Hematopoietic multipotent progenitor cell treated with erythropoietin and hydrocortisone succinate and interleukin-3 and kit ligand, for 8 days (in vitro differentiated cells): ENCODE measurements at places on chromosomes 6 and 20.

GRCh38 chr6:113856625-113857555 lies at the start of gene MARCKS:
TSS of gene MARCKS (plus strand) at chr6:113857345. CDS start at chr6:113857746, 401 bp downstream.
- peak; percentile 48 for DNase-seq

DNA sequence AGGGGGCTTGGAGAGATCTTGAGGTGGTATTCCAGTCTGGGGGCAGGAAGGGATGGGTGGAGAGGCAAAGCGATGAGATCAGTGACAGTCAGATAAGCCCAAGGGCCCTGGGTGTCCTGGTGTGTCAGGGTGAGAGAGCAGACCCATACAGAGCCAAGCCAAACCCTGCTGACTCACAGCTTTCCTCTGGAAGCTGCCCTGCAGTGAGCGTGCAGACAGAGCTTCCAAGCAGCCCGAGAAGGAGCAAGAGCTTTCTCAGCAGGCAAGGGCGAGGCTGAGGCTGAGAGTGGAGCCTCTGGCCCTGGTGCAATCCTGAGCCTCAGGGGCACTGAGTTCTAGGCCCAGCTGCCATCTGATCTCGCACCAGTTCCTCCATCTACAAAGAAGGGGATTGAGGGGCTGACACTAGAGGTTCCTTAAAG lies 91.1 kb upstream of the HIVEP1 start:
- peak; percentile 52 for DNase-seq

- peak; percentile 87 for DNase-seq
Measured at GRCh38 chr6:33199687-33200218, 712 bp downstream of the RXRB start.

- no peak for DNase-seq
Measured at GRCh38 chr6:102114402-102114801, 720.9 kb downstream of the GRIK2 start.

GRCh38 chr6:152316024-152316423 lies 321.1 kb downstream of the SYNE1 start:
- DNase-seq = no peak

DNA sequence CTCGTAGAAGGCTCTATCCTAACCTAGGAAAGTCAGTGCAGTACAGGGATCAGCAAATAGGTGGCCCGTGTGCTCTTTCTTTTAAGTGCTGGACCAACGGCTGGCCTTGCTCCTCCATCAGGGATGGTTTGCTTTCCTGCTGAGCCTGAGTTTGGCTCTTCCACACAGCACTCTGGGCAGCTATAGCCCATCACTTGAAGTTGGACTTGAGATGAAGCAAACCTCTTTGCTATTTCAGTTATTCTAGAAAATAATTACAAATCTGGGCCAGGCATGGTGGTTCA lies 66.9 kb upstream of the KCNK16 start:
- DNase-seq = no peak

GRCh38 chr20:8147476-8147875 lies 15.4 kb downstream of the PLCB1 start:
- DNase-seq = no peak

GRCh38 chr6:140850438-140850837 lies 1282.3 kb upstream of the GJE1 start:
- DNase-seq = no peak

GRCh38 chr6:105862936-105863607 lies 223.1 kb upstream of the PRDM1 start:
- DNase-seq = no peak

DNA sequence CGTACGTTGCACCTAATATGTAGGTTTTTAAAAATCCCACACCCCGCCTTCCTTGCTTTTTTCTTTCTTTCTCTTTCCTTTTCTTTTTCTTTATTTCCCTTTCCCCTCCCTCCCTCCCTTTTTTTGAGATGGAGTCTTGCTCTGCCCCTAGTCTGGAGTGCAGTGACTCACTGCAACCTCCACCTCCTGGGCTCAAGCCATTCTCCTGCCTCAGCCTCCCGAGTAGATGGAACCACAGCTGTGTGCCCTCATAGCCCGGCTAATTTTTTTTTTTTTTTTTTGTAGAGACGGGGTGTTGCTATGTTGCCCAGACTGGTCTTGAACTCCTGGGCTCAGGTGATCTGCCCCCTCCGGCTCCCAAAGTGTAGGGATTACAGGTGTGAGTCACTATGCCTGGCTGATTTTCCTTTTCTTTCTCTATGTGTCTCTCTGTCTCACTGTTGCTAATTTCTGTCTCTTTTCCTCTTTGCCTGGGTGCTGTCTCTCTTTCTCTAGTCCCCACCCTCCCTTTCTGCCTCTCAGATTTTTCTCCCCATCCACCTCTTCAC lies 61.2 kb downstream of the SRC start:
- DNase-seq = no peak

- no peak for DNase-seq
Measured at GRCh38 chr6:137697267-137697938, 169.7 kb upstream of the TNFAIP3 start.
